Central memory CD4-positive, alpha-beta T cell (primary cell): ENCODE measurements at places on chromosomes 6 and 20.
A peak's percentile ranks its signal among the peaks of the same experiment; 100 is the strongest.

GRCh38 chr6:154138793-154139192 lies 99.8 kb downstream of the OPRM1 start:
- no peak for DNase-seq

DNA sequence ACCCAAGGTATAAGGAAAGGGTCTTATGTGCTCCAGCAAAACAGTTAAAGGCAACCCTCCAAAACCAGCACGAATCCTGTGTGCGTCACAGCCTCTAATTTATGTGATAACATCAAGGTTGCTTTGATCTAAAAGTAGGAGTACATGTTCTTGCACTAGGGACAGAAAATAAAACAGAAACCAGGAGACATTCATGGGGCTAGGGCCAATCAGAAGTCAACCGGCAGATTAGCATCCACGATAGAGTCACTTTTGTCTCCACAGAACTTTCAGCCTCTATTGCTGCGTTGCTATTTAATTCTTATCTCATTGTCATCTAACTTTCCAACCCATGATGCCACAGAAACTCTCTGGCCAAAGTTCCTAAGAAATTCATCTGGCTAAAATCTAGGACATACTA lies 178.8 kb upstream of the PTCHD4 start:
- no peak for DNase-seq

DNA sequence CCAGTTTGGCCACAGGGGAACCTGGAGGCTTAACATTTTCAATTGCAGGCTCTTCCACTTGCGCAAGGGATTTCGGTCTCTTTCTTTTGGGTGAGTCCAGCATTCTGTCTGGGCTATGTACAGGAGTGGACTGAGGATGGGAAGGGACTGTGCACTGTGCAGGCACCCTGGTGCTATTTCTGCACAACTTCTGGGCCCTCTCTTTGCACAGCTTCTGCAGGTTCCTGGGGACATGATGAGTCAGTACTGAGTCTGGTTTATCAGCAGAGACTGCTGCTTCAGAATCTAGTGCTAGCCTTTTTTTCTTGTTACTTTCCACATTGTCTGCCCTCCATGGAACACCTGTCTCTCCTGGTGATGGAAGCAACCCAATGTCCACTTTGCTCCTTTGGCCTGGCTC lies 78.5 kb upstream of the ASF1A start:
- no peak for DNase-seq

- DNase-seq = no peak
These were observed 801.4 kb downstream of the BCKDHB start for GRCh38 chr6:80907831-80908230.

- DNase-seq = no peak
These were observed 7.1 kb downstream of the CABLES2 start for GRCh38 chr20:62400021-62400420.

DNA sequence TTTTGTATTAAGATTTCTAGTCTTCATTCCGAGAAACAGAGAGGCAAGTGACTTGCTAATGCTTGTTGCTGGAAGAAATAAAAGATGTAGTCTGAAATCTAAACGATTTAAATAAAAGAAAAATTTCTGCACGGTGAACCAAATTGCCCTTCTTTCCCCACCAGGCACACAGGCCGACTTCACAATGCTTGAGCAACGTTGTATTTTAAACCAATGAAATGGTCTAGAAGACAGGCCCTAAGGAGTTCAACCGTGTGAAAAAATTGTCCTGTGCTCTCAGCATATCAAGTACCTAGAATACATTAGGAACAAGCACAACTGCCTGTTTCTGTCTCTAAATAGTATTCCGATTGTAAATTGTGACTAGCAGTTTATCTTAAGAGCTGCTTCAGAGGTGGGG lies 308.8 kb upstream of the SOX4 start:
- no peak for DNase-seq

DNA sequence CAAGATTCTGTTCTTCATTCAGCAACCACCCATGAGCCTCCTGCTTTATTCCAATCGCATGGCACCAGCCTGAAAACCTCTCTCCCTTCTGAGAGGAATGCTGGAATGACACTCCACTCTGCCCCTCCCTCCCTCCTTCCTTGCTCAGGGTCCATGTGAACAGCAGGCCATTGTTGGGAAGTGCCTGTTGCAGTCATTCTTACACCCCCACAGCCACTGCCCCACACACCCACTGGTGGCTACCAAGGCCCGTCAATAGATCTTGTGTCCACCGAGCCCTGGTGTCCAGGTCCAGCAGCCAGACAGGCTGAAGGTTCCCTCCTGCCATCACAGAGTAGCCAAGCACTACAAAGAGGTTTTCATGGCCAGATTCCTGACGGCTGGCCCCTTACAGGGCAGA lies 6.5 kb downstream of the PDRG1 start:
- no peak for DNase-seq

DNA sequence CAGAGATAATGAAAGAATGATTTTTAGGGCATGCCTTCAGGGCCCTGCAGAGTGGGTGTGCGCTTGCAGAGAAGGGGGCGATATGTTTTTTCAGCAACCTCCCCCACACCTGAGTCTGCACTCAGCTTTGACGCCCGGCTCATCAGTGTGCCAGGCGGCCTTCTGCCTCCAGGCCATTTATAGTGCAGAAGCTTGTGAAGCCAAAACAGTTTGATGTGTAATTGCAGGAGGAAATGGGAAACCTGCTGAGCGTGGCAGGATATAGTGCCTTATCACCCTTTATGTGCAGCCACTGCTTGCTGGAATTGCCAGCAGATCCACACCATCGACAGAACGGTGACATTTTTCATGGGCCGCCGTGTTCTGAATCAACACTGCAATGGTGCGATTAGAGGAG lies 178.2 kb downstream of the CDH4 start:
- DNase-seq = no peak

- DNase-seq = peak; percentile 22
These were observed 8.5 kb downstream of the TPD52L2 start for GRCh38 chr20:63873477-63873971.

GRCh38 chr20:37243076-37243936 lies 18.3 kb downstream of the GHRH start:
- DNase-seq = no peak

DNA sequence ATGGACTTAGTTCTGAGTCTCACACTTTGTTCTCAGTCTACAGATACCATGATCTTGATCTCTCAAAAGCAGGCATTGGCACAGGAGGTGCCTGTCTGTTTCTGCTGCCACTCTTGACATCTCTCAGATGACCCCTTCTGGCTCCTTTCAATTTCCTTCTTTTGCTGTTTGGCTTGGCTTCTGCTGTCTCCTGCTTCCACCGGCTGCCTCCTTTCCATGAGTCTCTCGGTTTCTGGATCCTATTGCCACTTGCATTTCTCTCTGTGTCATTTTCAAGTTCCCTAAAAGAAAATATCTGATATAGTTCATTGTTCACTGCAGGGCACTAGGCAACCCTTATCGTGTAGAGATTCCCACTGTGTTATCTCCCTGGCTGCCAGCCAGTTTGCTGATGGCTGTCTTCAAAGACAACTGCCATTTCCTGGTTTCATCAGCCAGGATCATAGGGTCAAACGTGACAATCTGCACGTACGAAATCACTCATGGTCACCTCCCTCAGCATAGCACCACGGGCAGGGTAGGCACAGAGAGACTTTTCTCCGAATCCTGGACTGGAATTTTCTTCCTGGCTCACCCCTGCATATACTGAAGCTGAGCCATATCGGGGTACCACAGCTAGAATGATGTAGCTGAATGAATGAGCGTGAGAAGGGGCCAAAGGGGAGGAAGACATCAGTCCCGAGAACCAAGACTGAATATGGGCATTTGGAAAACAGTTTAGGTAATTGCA lies 144.6 kb upstream of the TMEM170B start:
- DNase-seq = no peak

- DNase-seq = no peak
These were observed 188.2 kb downstream of the PRKN start for GRCh38 chr6:162539321-162539720.

DNA sequence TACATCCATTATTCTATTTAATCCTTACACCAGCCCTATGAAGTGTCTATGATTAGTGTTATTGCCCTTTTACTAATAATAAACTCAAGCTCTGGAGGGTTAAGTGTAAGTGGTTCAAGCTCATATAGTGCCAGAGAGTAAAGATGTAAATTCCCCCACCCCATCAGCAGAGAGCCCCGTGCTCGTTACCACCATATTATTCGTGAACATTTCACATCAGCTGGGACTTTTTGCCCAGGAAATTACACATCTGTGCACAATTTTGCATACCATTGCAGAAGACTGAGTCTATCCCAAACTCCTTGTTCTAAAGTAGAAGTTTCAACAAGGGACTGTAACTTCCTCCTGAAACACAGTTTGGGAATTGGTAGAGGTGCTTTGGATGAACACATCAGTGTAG lies 220.1 kb downstream of the BCAS1 start:
- DNase-seq = no peak

GRCh38 chr20:9195031-9195430 lies 126.1 kb downstream of the PLCB4 start:
- no peak for DNase-seq

DNA sequence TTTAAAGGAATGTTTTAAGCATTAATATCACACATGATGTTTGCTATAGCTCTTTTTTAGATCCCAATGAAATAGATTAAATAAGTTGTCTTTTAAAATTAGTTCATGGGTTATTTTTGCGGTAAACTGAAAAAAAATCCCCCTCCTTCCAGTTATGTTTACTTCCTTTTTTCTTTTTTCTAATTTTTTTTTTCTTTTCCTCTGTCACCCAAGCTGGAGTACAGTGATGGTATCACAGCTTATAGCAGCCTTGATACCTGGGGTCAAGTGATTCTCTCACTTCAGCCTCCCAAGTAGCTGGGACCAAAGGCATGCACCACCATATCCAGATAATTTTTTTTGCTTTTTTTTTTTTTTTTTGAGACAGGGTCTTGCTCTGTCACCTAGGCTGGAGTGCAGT lies 17.8 kb upstream of the SCAF8 start:
- DNase-seq = no peak

DNA sequence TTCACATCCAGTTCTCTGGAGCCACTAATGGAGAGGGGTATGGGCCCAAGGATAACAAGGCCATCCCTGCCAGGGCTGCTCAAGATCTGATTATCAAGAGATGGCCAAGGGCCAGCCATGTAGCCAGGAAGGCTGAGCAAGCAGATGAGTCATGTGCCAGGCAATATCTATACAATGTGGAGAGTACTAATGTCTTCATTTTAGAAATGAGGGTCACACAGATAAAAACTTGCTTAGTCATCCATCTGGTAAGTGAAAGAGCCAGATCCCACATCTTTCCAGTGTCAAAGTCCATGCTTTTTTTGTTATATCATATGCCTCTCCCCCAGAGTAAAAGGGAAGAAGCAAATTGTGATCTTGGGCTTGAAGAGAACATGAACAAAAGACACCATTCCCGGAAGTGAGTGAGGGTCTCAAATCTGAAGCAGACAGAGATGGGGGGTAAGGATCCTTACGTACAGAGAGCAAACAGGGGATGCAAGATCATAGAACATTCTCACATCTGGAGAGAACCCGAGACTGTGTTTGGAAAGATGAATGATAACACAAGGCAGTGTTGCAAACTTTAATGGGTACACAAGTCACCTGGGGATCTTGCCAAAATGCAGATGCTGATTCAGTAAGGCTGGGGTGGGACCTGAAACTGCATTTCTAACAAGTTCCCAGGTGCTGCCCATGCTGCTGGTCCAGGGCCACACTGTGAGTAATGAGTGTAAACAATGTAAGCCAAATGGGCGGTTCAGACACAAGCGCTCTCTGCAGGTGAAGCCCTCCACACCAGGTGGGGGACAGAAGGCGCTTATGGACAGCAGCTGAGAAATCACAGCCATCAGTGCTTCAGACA lies 20.0 kb upstream of the GSTA3 start:
- no peak for DNase-seq

DNA sequence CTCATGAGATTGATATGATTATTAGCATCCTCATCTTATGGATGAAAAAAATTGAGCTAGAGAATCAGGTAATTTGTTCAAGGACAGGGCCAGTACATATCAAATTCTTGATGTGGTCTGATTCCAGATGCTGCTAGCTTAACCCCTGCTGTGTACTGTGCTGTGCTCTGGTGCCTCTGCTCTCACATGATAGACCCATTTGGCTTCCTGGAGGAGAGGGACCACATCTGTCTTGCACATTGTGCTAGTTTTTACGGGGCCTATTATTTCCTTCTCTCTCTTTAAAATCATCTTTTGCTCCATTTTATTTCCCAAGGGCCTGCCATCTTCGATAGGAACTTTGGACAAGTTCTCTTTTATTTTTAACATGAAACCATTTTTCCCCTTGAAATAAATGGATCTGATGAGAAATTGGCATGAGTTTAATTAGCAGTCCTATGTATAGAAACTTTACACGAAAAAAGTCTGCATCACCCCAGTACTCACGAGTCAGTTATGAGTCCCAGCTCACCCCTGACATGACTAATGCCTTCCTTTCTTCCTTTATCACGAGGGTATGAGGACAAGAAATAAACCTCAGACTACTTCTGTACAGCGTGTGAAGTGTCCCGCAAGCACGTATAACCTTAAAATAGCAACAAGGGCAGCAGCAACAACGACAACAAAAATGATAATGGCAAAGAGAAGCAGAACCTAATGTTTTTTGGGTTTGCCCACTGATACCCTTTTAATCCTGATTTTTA lies 26.5 kb downstream of the CD109 start:
- no peak for DNase-seq

DNA sequence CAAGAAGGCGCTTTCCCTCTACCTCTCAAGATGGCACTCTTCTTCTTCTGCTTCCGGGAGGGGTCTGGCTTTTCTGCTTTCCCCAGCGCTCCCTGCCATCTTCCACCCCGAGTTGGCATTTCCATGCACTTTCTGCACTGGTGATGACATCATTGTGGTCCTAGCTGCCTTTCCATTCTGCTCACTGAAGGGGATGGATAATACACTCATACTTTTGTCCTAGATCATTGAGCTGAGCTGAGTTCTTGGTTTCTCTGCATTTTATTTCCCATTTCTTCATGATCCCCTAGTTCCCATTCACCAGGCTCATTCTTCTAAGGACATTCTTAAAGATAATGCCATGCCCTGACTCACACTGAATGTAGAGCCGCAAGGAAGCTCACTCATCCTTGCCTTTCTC lies 96.7 kb downstream of the EDN1 start:
- DNase-seq = no peak

DNA sequence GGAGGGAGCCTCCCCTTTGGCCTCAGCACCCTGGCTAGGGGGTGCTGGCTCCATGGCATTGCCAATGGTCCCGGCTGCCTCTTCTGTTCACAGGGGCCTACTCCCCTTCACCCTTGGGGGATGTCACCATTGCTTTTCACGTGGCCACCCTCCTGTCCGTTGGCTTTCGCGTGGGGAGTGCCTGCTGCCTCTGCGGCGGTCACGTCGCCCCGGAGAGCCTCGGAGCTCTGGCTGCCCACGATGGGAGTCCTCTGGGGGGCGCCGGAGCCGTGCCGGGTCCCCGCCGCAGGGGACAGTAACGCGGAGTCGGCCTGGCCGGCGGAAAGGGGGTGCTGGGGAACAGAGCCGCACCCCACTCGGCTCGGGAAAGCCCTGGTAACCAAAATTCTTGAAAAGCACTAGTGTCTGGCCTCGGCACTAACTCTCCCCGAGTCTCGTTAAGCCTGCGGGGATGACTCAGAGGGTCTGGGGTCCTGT lies 661 bp upstream of the HEBP2 start:
- DNase-seq = no peak

GRCh38 chr6:3610921-3611320 lies 140.6 kb downstream of the PXDC1 start:
- no peak for DNase-seq

GRCh38 chr6:81774542-81774941 lies 22.1 kb upstream of the TENT5A start:
- no peak for DNase-seq
